ENCODE measurements at places on chromosomes 12 and 14.
A peak's percentile ranks its signal among the peaks of the same experiment; 100 is the strongest.

DNA sequence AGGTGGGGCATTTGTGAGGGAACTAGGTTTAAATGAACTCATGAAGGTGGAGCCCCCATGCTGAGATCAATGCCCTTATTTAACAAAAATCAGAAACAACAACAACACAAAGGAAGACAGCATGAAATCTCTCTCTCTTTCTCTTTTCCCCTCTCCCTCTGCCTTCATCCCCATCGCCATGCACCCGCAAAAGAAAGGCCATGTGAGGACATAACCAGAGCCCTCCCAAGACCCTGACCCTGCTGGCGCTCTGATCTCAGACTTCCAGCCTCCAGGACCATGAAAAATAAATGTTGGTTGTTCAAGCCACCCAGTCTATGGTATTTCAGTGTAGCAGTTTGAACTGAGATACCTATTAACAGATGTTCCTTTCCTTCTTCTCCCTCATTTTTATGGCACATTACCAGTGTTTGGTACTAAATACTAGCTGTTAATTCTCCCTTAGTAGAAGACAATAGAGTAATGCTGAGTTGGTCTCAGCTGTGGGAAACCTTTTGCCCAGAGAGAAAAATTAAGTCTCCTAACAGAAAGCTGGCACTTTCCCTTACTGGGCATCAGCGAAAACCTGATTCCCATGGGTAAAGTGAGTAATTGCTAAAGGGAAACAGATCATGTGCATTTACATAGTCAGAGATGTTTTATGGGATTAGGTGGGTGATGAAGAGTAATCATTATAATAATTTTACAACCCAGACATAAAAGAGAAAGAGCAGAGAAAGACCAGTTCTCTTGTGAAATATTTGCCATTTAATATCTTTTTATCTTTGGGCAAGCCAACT lies 264.0 kb upstream of the PLEKHG7 start:
- no peaks in the 10 kb centered on the region for H3K27me3 ChIP-seq
- no peak overlapping the region for H3K27ac ChIP-seq
- H3K4me3 ChIP-seq = no peak overlapping the region
- H3K4me1 ChIP-seq = peaks cover 7% of the 10 kb centered on the region
- DNase-seq = no peak
- peaks cover 12% of the 10 kb centered on the region for H3K36me3 ChIP-seq

- DNase-seq = no peak
- no peak overlapping the region for H3K4me3 ChIP-seq
- no peaks in the 10 kb centered on the region for H3K27me3 ChIP-seq
- H3K27ac ChIP-seq = peak overlapping the region; percentile 4
- H3K36me3 ChIP-seq = peaks cover 11% of the 10 kb centered on the region
Observed at GRCh38 chr12:67284561-67284960, 15.4 kb downstream of the CAND1 start.

DNA sequence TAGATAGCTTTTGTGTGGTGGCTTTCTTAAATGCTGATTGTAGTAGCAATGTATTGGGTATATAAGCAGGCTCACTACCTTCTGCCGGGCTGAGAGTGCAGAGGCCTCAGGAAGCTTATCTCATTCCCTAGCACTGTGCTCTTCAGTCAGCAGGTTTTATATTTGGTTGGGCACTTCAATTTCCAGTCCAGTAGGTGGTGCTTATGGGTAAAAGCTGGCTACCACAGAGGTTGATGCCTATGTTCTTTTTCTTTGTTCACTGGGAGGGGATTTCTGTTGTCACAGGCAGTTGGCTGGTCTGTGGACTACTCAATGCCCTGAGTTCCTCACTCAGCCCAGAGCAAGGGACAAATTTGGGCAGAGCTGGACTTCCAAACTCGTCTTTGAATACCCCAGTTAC lies 43.0 kb upstream of the GLIPR1 start:
- peak; percentile 45 for DNase-seq
- peaks cover 6% of the 10 kb centered on the region for H3K4me1 ChIP-seq
- H3K36me3 ChIP-seq = no peaks in the 10 kb centered on the region
- no peaks in the 10 kb centered on the region for H3K27me3 ChIP-seq

- no peaks in the 10 kb centered on the region for H3K36me3 ChIP-seq
- H3K4me3 ChIP-seq = no peak overlapping the region
- DNase-seq = no peak
Observed at GRCh38 chr12:93745286-93745685, 68.1 kb downstream of the CRADD start.

GRCh38 chr14:102304611-102305506 lies at the start of gene MOK:
MOK (minus strand) TSS chr14:102305164; CDS start chr14:102304968, 196 bp downstream.
- peak within 1 kb of the TSS; percentile 86 for H3K27ac ChIP-seq
- H3K4me1 ChIP-seq = peaks cover 18% of the 10 kb centered on the region
- H3K4me3 ChIP-seq = peak within 1 kb of the TSS; percentile 96
- peak; percentile 99 for DNase-seq

GRCh38 chr12:49296034-49296835 lies 1.3 kb downstream of the PRPH start:
- DNase-seq = peak; percentile 34
- no peaks in the 10 kb centered on the region for H3K36me3 ChIP-seq
- peaks cover 5% of the 10 kb centered on the region for H3K27me3 ChIP-seq
- H3K4me1 ChIP-seq = no peaks in the 10 kb centered on the region
- no peak overlapping the region for H3K27ac ChIP-seq

DNA sequence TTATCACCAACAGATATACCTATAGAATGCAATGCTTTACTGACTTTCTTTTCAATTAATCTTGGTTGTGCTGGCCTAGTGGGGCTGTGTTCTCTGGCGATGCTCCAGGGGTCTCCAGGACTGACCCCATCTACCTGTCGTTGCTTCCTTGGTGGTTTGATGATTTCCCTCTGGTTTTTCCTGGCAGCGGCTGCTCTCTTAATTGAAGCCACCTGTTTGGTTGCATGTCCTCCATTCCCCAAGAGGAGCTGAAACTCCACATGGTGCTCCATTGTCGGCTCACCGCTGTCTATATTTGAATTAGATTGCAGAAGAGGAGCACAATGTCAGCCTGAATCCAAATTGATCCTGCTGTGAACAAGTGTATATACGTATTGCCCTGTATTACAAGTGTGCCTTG lies 7.1 kb upstream of the IFNG-AS1 start:
- no peak overlapping the region for H3K27ac ChIP-seq
- no peak for DNase-seq
- peaks cover 2% of the 10 kb centered on the region for H3K27me3 ChIP-seq
- no peaks in the 10 kb centered on the region for H3K4me1 ChIP-seq
- H3K36me3 ChIP-seq = no peaks in the 10 kb centered on the region

DNA sequence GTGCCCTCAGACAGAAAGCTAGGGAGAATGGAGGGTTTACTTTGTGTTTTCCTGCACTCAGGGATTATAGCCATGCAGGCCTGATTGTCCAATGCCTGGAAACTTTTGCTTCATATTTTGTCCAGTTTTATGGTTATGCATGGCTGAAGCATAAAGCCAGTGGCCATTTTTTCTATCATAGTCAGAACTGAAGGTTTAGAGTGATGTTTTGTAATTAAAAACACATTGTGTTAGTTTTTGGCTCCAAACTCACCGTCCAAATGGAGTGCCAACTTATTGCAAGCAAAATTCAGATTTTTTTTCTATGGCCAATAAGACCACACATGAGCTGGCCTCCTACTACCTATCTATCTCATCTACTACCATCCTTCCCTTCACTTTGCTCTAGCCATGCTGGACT lies 40.2 kb upstream of the ATP2B1 start:
- no peak for DNase-seq
- H3K27ac ChIP-seq = no peak overlapping the region
- H3K27me3 ChIP-seq = no peaks in the 10 kb centered on the region
- no peak overlapping the region for H3K4me3 ChIP-seq
- peaks cover 3% of the 10 kb centered on the region for H3K36me3 ChIP-seq

DNA sequence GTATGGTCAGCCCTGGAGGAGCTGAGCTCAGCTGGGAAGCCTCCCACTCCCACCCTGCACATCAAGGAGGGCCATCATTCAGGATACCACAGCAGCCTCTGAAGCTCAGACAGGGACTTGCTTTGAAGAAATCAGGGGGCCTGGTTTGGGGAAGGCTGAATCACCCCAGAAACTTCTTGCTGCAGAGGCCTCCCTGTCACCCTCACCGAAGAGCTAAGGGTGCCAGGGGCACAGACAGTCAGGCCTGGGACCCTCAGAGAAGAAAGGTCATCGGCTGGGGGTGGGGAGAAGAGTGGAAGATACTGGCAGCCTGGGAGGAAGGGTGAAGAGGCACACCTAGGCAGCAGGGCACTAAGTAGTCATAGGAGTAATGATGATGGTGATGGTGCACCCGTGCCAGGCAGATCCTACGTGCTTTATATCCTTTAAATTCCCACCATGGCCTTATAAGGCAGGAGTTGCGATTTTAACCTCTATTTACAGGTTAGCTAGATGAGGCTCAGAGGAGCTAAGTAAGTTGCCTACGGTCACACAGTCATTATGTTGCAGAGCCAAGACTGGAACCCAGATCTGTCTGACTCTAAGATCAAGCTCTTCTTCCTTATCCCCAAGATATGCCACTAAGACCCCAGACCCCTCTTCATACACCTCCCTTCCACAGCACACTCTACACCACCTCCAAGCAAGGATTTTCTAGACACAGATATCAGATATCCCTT lies 28.5 kb upstream of the PNMA1 start:
- no peaks in the 10 kb centered on the region for H3K36me3 ChIP-seq
- H3K27me3 ChIP-seq = peaks cover 4% of the 10 kb centered on the region
- no peak for DNase-seq
- peak overlapping the region; percentile 94 for H3K27ac ChIP-seq

DNA sequence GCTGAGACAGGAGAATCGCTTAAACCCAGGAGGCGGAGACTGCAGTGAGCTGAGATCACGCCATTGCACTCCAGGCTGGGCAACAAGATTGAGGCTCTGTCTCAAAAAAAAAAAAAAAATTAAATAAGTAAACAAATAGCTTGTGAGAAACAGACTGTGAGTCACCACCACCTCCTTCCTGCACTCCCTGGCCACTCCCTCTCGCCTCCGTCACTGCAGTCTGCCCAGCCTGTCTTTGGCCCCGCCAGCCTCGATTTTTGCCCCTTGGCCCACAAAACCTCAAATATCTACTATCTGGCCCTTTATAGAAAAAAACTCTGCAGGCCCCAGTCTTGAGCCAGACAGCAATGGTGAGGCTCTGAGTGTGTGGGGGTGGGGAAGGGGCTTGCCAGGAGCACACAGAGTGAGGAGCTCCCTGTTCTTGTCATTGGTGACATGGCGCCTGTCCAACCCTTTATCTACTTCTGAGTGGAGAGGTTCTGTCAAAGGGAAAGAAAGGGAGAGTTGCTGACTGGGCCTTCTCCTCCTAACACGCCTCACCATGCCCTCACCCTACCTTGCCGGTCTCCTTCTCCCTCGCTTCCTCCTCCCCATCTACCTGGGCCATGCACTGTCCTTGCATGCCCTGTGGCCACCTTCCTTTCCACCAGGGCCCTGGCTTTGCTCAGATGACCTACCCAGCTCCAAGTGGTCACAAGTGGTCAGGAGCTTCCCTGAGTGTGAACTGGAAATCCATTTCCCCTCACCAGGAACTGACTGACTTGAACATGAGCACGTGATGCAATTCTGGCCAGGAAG lies 22.1 kb downstream of the LGMN start:
- peak overlapping the region; percentile 70 for H3K4me3 ChIP-seq
- peaks cover 4% of the 10 kb centered on the region for H3K27me3 ChIP-seq
- H3K27ac ChIP-seq = peak overlapping the region; percentile 41

GRCh38 chr12:5577741-5578140 lies 145.8 kb downstream of the NTF3 start:
- no peak overlapping the region for H3K27ac ChIP-seq
- no peaks in the 10 kb centered on the region for H3K4me1 ChIP-seq
- no peaks in the 10 kb centered on the region for H3K36me3 ChIP-seq

DNA sequence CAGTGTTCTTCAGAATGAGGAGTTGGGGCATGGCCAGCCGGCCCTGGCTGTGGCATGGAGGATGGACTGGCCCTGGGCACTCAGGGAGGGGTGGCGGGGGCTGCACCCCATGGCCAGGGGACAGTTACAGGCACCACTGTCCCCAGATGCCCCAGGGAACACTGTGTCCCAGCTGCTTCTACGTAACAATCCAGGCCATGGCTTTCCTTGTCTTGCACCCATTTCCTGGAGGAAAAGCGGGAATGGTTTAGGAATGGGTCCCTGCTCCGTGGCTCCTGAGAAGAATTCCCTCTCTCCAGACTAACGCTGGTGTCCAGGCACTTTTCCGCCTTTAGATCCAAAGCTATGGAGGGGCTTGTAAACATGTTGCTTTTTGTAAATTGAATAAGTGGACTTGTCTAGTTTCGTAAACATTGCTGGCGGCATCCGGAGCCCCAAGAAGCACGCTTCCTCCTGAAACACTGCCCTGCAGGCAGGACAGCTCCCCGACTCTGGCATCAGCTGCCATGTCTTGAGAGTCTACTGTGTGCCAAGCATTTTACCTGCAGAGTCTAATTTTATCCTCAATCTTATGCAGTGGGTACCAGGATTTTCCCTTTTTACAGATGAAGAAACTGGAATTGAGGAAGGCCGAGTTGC lies 238.3 kb downstream of the SLC41A2 start:
- H3K4me3 ChIP-seq = peak overlapping the region; percentile 90
- DNase-seq = no peak
- H3K36me3 ChIP-seq = no peaks in the 10 kb centered on the region
- peaks cover 71% of the 10 kb centered on the region for H3K4me1 ChIP-seq
- peak overlapping the region; percentile 90 for H3K27ac ChIP-seq

- peaks cover 97% of the 10 kb centered on the region for H3K4me1 ChIP-seq
- DNase-seq = peak; percentile 96
- H3K27ac ChIP-seq = peak overlapping the region; percentile 100
- H3K36me3 ChIP-seq = peaks cover 5% of the 10 kb centered on the region
- H3K27me3 ChIP-seq = peaks cover 31% of the 10 kb centered on the region
Observed at GRCh38 chr14:51846631-51847488, 13.6 kb upstream of the GNG2 start.

GRCh38 chr12:123948796-123949769 lies 23.5 kb downstream of the CCDC92 start:
- H3K4me1 ChIP-seq = peaks cover 15% of the 10 kb centered on the region
- H3K36me3 ChIP-seq = peaks cover 5% of the 10 kb centered on the region
- no peak overlapping the region for H3K4me3 ChIP-seq
- H3K27me3 ChIP-seq = no peaks in the 10 kb centered on the region
- DNase-seq = no peak

- no peak overlapping the region for H3K27ac ChIP-seq
- no peak overlapping the region for H3K4me3 ChIP-seq
- H3K36me3 ChIP-seq = no peaks in the 10 kb centered on the region
- no peak for DNase-seq
- H3K27me3 ChIP-seq = peaks cover 6% of the 10 kb centered on the region
Observed at GRCh38 chr14:103020271-103021170, 36.8 kb downstream of the CDC42BPB start.

GRCh38 chr12:115798309-115798917 lies 479.1 kb downstream of the MED13L start:
- no peak for DNase-seq
- peaks cover 1% of the 10 kb centered on the region for H3K4me1 ChIP-seq
- H3K27me3 ChIP-seq = peaks cover 2% of the 10 kb centered on the region
- H3K36me3 ChIP-seq = no peaks in the 10 kb centered on the region
- H3K27ac ChIP-seq = no peak overlapping the region

DNA sequence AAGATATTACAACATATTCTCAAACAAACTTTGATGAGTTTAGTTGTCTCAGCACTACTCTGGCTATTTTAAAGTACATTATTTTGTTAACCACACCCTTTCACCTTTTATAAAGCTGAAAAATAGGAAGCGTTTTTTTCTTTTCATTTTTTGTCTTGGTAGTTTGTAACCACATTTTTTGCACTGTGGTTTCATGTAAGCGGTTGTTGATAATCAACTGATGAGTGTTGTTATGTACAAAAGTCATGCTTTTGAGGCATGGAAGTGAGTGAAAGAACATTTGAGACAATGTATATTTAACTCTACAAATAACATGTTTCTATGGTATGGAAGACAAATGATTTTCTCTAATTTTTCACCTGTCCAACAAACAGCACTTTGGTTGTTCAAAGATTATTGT lies 52.1 kb upstream of the ATP2B1 start:
- peaks cover 13% of the 10 kb centered on the region for H3K27me3 ChIP-seq
- H3K4me1 ChIP-seq = peaks cover 69% of the 10 kb centered on the region
- H3K27ac ChIP-seq = peak overlapping the region; percentile 91
- no peaks in the 10 kb centered on the region for H3K36me3 ChIP-seq
- H3K4me3 ChIP-seq = peak overlapping the region; percentile 78
- peak; percentile 81 for DNase-seq

All from immature natural killer cell (primary cell).